ENCODE measurements at places on chromosomes 6 and 20.

DNA sequence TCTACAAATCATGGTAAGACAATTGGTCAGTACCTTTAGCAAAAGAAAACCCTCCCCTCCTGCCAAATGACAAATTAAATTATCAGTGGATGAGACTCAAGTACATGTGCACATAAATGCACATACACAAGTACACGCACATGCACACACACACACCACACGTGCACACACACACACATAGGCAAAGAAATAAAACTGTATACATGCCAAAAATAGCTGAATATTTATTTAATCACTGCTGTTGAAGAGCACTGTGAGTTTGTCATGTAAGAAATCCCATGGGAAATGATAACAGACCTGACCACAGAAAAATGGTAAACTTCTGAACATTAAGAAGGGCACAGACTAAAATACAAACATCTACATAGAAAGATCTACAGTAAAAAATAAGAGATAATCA lies 46.6 kb upstream of the TNFAIP3 start:
- no peak for DNase-seq

DNA sequence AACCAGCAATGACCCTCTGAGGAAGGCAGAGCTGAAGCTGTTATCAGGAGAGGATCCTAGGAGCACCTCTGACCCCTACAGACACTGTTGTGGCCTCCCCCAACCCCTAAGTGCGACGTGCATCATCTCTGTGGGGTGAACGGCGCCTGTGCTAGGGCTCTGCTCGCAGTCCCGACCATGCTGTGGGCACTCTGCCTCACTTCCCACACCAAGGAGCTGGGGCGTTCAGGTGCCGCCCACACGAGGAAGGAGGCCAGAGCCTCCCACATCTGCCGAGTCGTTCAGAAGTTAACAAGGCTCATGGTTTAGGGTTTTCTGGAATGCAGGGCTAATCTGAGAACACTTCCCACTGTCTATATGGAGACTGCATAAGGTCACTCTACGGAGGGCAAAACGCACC lies 62.1 kb downstream of the GINS1 start:
- no peak for DNase-seq

GRCh38 chr20:47751449-47751848 lies 33.8 kb downstream of the SULF2 start:
- no peak for DNase-seq

GRCh38 chr6:43778131-43778855 lies 8.3 kb downstream of the VEGFA start:
- no peak for DNase-seq

DNA sequence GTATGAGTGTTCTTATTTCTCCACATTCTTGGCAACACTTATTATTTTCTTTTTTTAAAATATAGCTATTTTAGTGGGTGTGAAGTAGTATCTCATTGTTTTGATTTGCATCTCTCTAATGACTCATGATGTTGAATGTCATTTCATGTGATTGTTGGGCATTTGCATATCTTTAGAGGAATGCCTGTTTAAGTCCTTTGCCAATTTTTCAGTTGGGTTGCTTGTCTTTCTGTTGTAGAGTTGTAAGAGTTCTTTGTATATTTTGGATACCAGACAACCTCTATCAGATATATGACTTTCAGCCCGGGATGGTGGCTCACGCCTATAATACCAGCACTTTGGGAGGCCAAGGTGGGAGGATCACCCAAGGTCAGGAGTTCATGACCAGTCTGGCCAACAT lies 5.1 kb upstream of the POPDC3 start:
- no peak for DNase-seq

- no peak for DNase-seq
These were observed 2.1 kb downstream of the TAAR5 start for GRCh38 chr6:132587424-132587823.

- no peak for DNase-seq
These were observed 19.8 kb upstream of the POLR1H start for GRCh38 chr6:30041221-30041620.

DNA sequence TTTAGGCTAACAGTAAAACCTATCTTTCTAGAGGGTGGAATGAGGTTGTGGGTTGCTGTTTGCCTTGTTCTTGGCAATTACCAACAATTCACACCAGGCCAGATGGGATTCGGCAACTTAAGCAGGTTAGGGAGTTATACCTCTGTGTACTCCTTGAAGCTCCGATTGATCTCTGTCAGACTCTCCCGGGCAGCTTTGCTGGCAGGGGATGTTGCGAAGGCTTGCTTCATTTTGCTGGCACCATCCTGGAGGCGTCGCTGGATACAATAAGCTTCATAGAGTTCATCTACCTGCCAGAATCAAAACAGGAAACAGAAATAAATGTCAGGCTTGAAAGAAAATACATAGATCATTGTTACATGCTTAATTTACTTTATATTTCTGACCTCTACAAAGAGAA lies 66.4 kb upstream of the ARMH2 start:
- no peak for DNase-seq

DNA sequence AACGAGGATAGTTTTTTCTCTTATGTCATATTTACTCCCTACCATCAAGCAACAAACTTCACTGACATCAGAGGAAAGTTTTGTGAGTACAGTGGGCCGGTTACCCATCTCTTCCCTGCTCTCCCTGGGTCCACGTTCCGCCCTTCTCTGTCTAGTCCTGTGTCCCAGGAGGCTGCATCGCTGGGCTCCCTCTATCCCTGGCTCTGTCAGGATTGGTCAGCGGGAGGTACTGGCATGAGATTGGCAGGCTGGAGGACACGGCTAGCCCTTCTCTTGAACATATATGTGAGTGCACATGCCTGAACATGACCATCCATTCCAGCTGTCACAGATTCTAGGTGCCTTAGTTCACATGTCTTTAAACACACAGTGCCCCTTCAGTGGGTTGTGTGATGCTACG lies 30.3 kb upstream of the TMEM181 start:
- DNase-seq: no peak

DNA sequence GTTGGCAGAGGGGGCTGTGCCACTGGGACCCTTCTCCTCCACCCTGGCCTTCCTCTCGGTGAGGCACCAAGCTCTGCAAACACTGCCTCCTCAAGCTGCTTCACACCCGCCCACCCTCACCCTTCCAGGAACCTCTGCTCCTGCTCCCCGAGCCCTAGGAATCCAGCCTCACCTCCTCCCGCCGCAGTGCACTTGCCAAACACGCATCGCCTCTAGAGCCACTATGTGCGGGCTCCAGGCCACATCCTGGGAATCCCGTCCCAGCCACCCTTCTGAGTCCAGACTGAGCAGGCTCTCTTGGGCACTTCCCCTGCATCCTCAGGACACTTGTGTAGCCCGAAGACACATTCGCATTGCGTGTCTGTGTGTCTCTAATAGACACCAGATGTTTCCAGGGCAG lies 18.5 kb downstream of the PSMG4 start:
- no peak for DNase-seq

DNA sequence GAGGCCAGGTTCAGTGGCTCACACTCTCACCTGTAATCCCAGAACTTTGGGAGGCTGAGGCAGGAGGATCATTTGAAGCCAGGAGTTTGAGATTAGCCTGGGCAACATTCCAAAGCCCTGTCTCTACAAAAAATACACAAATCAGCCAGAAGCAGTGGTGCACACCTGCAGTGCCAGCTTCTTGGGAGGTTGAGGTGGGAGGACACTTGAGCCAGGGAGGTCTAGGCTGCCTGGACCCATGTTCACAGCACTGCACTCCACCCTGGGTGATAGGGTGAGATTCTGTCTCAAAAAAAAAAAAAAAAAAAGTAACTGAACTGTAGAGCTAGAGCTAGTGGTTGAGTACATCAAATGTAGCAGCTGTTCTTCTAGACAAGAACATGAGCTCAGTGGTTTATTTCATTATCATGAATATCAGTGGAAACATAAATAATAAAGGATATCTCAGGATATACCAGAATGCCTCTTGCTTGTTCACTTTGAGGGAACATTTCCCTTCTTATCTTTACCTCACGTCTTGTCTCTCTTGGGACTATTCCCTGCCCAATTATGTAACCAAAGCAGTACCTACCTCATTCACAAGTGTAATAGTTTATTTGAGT lies 17.6 kb downstream of the NANP start:
- DNase-seq: no peak

GRCh38 chr6:45658400-45658799 lies 280.7 kb upstream of the SUPT3H start:
- no peak for DNase-seq

DNA sequence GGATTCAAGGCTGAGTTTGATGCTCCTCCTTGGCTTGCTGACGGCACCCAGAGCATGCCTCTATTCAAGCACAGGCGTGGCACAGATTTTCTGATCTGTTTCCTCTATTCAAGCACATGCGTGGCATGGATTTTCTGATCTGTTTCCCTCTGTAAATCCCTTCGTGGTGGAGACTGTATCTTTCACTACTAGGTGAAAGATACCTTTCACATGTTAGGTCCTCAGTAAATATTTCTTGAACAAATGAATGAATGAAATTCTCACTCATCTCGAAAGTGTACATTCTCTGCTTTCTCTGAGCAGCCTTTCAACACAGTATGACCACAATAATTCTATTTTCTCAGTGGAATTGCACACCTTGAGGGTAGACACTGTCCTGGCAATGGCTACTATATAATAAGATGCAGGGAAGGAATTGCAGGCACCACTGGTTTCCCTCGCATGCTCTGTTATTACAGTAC lies 72.6 kb upstream of the F13A1 start:
- no peak for DNase-seq

- no peak for DNase-seq
These were observed 280.5 kb downstream of the SYNE1 start for GRCh38 chr6:152356662-152357061.

DNA sequence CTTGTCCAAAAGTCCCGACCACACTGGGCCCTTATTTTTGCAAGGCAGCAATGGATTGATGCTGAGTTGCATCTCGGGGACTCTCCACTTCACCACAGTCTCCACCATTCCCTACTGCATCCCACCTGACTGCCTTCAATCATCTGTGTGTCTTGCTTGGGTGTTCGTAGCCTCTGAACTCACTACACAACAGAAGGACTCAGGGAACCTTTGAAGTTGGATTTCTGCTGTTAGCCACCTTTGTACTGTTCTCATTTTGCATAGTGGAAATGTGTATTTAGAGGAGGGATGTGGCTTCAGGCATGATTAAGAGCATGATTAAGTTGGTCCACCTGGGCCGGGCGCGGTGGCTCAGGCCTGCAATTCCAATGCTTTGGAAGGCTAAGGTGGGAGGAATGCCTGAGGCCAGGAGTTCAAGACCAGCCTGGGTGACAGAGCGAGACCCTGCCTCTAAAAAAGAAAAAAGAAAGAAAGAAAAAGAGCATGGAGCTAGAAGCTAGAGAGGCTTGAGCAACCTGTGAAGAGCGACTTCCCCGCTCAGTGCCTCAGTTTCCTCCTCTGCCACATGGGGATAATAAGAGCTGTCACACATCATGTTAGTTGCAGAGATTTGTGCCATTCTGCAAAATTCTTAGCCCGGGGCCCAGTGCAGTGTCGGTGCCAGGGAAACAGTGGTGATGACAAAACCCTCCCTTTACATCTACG lies 121.3 kb upstream of the PTPN1 start:
- DNase-seq: no peak

DNA sequence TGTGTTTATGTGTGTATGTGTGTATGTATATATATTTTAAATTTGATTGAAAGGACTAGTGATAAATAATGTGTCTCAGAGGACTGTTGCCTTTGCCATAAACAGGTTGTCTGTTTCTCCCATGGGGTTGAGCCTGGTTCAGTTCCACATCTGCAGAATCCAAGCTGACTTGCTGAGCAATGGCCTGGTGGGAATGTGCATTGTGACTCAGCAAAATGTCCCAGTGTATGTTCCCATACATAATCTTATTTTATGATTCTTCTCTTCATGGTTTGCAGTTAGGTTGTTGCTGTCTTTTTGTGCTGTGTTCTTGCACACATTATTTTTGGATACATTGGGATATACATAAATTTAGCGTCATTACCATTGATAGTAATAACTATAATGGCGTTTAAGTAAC lies 115.6 kb upstream of the SLC24A3 start:
- DNase-seq: no peak

GRCh38 chr20:46031701-46032254 lies 2.8 kb downstream of the SLC12A5 start:
- no peak for DNase-seq

DNA sequence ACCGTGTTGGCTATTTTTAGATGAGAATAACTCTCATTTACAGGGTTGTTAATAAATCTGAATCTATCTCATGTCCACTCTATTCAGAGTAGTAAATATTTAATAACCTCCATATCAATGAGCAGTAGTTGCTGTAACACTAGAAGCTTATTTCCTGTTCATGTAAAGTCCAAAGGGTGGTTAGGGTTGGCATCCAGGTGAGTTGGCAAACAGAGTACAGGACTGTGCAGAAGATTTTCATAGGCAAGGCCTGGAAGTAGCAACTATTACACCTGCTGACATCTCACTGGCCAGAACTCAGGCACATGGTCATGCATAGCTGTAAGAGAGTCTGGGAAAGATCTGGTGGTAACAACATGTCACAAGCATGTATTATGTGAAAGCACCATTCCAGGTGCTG lies 147.5 kb downstream of the PHF3 start:
- DNase-seq: no peak

DNA sequence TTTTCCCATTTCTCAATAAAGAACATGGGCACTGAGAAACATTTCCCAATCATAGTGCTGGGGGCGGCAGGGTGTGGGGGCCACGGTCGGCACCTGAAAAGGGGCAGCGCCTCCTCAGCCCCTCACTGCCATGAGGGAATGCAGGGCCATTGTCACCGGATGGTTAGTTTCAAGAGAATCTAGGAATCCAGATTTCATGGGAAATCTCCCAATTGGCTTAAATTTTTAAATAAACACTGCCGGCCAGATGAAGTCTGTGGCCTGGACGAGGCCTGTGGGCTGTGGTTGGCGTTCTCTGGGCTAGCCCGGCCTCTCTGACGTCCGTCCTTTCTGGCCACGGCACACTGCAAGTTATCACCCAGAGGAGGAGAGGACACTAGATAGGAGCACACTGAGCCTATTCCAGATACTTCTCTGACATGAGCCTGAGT lies 25.6 kb downstream of the MANBAL start:
- DNase-seq: no peak

- no peak for DNase-seq
These were observed at the start of gene PRICKLE4 for GRCh38 chr6:41780551-41781365. Gene PRICKLE4, plus strand, starts transcription at chr6:41780782. Its CDS starts 2,692 bp downstream, at chr6:41783474.

GRCh38 chr6:42555477-42556457 lies 8.1 kb upstream of the UBR2 start:
- DNase-seq: no peak

GRCh38 chr6:3341467-3341866 lies 82.7 kb downstream of the PSMG4 start:
- DNase-seq: no peak

DNA sequence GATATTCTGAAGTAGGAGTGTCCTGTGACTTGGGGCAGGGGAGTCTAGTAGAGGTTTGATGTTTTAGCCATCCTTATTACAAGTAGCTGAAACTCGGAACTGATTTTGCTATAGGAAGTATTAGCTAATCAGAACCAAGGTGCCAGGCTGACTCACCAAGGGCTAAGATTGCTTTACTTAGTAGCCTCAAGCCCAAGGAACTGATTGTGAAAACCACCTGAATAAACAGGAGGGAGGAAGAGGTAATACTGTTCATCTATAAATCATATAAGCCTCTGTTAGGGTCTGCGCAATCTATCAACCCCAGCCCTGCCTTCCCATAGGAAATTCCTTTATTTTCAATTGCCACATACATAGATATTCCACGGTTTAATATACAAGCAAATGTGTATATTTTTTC lies 54.4 kb downstream of the GNAS start:
- no peak for DNase-seq

GRCh38 chr6:1884313-1884712 lies 274.6 kb downstream of the FOXC1 start:
- no peak for DNase-seq

GRCh38 chr6:90098001-90098531 lies 198.6 kb downstream of the BACH2 start:
- DNase-seq: no peak

GRCh38 chr6:144152334-144152900 lies 2.1 kb downstream of the STX11 start:
- DNase-seq: no peak

Measured in stimulated activated CD4-positive, alpha-beta T cell treated with anti-CD3 and anti-CD28 coated beads, Interleukin-4, amount 100 ng/mL, for 1 hour (primary cell).